ENCODE measurements at places on chromosomes 2 and 18. TPM values are rescaled to one million over a fixed set of nuclear protein-coding genes. Genes with fewer than 3 reads are reported as not detected.

DNA sequence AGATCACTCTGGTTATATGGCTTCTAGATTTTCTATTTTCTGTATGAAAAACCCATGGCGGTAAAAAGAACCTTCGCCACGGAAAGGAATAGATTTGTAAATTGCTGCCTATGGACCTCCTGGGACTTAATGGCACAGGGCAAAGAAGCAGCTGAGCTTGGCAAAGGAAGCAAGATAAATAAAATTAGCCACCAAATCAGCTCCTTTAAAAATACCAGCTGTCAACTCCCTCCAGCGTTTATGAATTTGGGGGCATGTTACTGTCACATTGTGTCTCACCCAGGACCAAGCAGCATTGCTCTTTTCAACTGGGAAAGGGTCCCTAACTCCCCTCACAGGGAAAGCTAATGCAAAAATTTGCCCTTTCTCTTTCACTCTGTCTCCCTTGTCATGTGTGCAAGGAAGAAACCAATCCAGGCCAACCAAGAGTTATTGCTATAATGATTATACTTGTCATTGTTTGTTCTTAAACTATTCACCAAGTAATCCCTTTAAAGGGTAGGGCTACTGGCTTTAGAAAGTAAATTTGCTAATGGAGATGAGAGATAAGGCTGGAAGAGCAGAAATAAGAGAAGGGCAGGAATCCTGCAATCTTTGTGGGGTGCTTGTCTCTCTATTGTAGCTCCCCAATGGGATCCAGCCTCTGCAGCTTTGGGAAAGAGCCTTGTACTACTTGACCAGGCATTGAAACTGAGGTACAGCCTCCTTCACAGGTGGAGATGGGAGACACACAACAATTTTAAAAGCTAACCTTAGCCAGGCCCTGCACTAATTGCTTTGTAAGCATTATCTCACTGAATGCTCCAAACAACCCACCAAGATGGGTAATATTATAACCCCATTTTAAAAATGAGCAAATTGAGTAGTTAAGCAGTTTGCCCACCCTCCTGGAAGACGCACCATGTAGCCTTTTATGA lies 119.1 kb upstream of the KLF7 start:
- H3K27ac ChIP-seq = no peak overlapping the region
- H3K4me3 ChIP-seq = no peak overlapping the region
- H3K36me3 ChIP-seq = no peaks in the 10 kb centered on the region
- no peaks in the 10 kb centered on the region for H3K27me3 ChIP-seq
- peaks cover 15% of the 10 kb centered on the region for H3K4me1 ChIP-seq
- no peak for DNase-seq

DNA sequence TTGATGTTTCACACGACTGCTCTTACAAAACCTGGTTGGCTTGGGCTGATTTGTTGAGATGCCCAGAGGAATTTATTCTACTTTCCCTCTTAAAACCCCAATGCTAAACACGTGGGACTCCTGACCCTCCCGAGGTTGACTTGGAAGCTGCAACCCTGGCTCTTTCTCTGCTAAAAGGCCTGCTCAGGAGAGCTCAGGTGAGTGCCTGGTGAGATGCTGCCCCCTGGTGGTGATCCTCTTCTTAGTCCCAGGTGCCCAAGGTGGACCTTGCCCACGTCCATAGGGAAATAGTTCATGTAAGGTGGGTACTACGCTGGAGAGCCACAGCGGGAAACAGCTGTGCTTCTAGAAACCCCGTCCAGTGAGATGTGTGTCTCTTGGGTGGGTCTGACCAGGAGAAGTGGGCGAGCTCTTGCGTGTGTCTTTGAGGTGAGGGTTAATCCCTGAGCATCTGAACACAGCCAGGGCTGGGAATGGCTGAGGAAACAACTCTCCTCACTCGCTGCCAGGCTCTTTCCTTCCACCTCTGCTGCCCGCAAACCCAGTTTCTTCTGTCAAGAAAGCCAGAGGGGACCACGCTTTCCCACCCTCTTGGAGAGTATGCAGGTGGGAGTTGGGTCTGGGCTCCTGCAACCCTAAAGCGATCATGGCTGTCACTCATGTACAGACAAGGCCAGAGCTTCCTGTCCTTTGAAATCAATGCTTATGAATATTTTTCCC lies 25.5 kb upstream of the PXDN start:
- no peak overlapping the region for H3K27ac ChIP-seq
- DNase-seq = no peak
- H3K4me1 ChIP-seq = no peaks in the 10 kb centered on the region

DNA sequence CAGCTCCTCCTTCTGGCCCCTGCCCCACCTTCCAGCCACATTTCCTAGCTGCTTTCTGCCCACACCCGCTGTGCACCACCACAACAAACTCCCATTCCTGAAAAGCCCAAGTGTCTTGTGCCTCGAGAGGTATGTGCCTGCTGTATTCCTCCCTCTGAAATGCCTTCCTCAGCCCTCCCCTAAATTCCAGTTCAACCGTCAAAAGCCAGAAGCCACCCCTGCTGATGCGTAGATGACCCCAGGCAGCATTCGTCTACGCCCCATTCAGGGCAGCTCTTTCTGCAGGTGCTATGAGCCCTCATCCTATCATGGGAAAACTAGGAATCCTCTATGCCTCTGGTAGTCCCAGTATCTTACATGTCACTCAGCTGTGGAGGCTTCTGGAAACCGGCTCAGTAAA lies 71.7 kb downstream of the DNMT3A start:
- DNase-seq = no peak
- no peak overlapping the region for H3K4me3 ChIP-seq
- H3K4me1 ChIP-seq = peaks cover 6% of the 10 kb centered on the region
- no peaks in the 10 kb centered on the region for H3K27me3 ChIP-seq
- no peak overlapping the region for H3K27ac ChIP-seq

- H3K4me1 ChIP-seq = no peaks in the 10 kb centered on the region
- H3K27me3 ChIP-seq = no peaks in the 10 kb centered on the region
- no peak for DNase-seq
- no peak overlapping the region for H3K27ac ChIP-seq
Observed at GRCh38 chr18:5969989-5970403, 74.7 kb upstream of the TMEM200C start.

- H3K4me3 ChIP-seq = no peak overlapping the region
- DNase-seq = no peak
- H3K4me1 ChIP-seq = peaks cover 41% of the 10 kb centered on the region
Observed at GRCh38 chr2:144456680-144457079, 63.2 kb downstream of the ZEB2 start.

DNA sequence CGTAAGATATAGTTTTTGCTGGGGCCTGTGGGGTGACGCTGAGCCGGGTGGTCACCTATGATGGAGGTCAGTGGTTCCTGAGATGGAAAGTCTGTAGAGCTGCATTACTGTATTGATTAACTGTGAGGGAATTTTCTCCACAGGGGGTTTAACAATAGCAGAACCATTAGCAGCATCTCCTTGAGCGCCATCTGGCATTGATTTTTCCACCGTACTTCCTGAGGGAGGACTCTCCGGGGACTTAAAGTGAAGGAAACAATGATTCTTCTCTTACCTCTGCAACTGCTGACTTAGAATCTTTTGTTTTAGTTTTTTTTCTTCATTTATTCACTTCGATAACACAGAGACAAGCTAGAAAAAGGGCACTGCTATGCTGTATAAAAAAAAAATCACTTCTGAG lies 22.6 kb upstream of the RNF125 start:
- no peak for DNase-seq
- no peaks in the 10 kb centered on the region for H3K27me3 ChIP-seq
- H3K36me3 ChIP-seq = no peaks in the 10 kb centered on the region
- H3K4me3 ChIP-seq = no peak overlapping the region
- H3K27ac ChIP-seq = no peak overlapping the region

DNA sequence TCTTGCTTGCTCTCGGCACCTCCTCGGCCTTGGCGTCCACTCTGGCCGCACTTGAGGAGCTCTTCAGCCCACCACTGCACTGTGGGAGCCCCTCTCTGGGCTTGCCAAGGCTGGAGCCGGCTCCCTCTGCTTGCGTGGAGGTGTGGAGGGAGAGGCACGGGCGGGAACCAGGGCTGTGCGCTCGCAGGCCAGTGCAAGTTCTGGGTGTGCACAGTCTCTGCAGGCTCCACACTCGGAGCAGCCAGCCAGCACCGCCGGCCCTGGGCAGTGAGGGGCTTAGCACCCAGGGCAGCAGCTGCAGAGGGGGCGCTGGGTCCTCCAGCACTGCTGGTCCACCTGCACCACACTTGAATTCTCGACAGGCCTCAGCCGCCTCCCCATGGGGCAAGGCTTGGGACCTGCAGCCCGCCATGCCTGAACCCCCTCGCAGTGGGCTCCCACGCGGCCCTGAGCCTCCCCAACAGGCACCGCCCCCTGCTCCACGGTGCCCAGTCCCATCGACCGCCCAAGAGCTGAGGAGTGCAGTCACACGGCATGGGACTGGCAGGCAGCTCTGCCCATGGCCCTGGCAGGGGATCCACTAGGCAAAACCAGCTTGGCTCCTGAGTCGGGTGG lies 411.2 kb upstream of the CHAC2 start:
- no peaks in the 10 kb centered on the region for H3K27me3 ChIP-seq
- H3K36me3 ChIP-seq = no peaks in the 10 kb centered on the region
- H3K4me3 ChIP-seq = no peak overlapping the region
- H3K27ac ChIP-seq = no peak overlapping the region
- H3K4me1 ChIP-seq = no peaks in the 10 kb centered on the region
- no peak for DNase-seq

DNA sequence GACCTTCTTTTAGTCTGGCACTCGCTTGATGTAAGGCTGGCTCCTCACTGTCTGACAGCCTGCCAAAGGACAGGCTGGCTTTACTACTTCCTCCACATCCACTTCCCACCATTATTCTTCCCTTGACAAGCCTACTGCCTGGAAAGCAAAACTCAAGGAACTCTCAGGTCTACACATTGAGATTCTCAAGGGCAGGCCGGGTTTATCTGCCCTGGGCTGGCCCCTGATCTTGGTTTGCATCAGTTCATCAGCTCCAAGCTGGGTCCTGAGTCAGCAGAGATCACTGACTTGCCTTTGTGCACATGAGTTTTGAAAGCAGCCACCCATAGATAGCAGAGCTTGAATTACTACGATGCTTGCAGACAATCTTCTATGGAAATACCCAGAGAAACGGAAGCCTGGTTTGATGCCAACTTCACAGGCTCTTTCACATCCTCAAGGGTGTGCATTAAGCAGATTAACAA lies 53.9 kb downstream of the KCTD18 start:
- no peak overlapping the region for H3K27ac ChIP-seq
- H3K27me3 ChIP-seq = no peaks in the 10 kb centered on the region
- no peak overlapping the region for H3K4me3 ChIP-seq
- no peak for DNase-seq

GRCh38 chr2:26251893-26252292 lies 7.2 kb downstream of the HADHB start:
- H3K27ac ChIP-seq = peak overlapping the region; percentile 66
- DNase-seq = no peak
- peaks cover 18% of the 10 kb centered on the region for H3K36me3 ChIP-seq
- peaks cover 82% of the 10 kb centered on the region for H3K4me1 ChIP-seq
- no peaks in the 10 kb centered on the region for H3K27me3 ChIP-seq
- H3K4me3 ChIP-seq = no peak overlapping the region

DNA sequence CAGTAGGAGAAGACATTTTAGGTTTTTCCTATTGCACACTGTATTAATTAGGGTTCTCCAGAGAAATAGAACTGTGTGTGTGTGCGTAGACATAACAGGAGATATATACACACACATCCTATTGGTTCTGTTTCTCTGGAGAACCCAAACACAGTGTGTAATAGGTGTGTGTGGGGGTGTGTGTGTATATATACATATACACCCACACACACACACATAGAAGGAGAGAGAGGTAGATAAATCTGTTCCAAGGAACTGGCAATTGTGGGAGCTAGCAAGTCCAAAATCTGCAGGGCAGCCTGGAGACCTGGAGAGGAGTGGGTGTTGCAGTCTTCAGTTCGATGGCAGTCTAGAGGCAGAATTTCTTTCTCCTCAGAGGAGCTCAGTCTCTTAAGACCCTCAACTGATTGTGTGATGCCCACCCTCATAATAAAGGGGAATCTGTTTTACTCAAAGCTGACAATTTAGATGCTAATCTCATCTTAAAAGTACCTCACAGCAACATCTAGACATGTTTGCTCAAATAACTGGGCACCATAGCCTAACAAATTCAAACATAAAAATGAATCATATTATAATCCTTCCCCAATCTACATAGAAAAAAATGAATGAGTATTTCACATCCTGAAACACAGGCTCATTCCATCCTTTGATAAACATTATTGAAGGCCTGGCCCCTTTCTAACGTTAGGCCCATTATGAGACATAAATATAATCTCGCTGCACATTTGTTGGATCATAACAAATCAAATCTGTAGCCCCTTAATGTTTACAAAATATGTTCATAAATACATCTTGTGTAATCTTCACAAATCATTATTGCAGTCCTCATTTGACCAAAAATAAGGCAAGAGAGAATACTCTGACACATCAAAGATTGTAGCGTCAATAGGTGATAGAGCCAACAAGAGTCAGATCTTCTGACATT lies 35.1 kb upstream of the RTN4 start:
- no peak for DNase-seq
- no peaks in the 10 kb centered on the region for H3K27me3 ChIP-seq
- no peak overlapping the region for H3K27ac ChIP-seq

- no peaks in the 10 kb centered on the region for H3K36me3 ChIP-seq
- H3K4me1 ChIP-seq = no peaks in the 10 kb centered on the region
- no peak overlapping the region for H3K4me3 ChIP-seq
- no peaks in the 10 kb centered on the region for H3K27me3 ChIP-seq
Observed at GRCh38 chr2:233801357-233802131, 23.4 kb downstream of the MROH2A start.

The FBXO41 gene
- 6.0 TPM for total RNA-seq

The HOXD8 gene
- 4.0 TPM for total RNA-seq

The SLC4A5 gene
- 0.50 TPM for total RNA-seq

The SLC14A1 gene
- 1.6 TPM for total RNA-seq

The KCTD1 gene
- total RNA-seq = 17.6 TPM
